Suppressor macrophage (primary cell): ENCODE measurements at places on chromosomes 3 and 15.

GRCh38 chr3:21991061-21991460 lies 240.1 kb upstream of the ZNF385D start:
- no peak for DNase-seq

- DNase-seq, result no peak
Measured at GRCh38 chr3:140347151-140347550, 330.7 kb upstream of the TRIM42 start.

DNA sequence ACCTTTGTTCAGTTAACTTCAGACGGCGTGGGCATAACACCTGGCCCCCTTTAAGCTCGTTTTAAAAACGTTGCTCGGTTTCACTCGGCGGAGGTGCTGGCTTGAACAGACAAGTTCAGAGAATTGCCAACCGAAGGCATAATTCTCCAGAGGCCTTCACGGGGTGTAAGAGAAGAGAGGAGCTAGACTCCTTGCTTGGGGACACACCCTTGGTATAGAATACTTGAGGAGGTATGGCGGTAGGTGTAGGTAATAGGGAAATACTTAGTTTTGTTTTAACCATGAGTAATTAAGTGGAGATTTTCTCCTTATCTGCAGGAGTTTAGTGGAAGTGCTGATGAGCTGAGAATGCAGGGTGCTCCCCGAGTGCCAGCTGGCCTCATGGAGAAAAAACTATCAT lies 921 bp downstream of the FBXL2 start:
- no peak for DNase-seq

GRCh38 chr15:41161336-41161735 lies 45.3 kb upstream of the INO80 start:
- DNase-seq, result no peak

DNA sequence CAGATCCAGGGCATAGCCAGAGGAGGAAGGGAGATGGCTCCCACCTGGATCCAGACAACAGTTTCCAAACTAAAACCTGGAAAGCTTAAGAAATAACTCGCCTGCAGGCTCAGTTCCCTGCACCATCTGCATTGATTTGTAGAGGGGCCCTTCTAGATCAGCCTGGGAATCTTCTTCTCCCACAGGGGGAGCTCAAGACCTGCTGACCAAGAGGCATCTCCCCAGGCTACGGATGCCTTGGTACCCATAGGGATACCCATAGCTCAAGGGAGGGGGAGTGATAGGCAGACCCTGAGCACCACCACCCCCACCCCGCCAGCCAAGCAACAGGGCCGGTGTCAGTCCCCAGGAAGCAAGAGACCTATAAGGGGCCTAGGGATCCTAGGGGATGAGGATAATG lies 28.0 kb upstream of the DCLK3 start:
- no peak for DNase-seq

- no peak for DNase-seq
Measured at GRCh38 chr3:162701211-162701610, 1204.6 kb downstream of the OTOL1 start.

- DNase-seq, result no peak
Measured at GRCh38 chr15:59596640-59597039, 14.9 kb upstream of the GCNT3 start.

DNA sequence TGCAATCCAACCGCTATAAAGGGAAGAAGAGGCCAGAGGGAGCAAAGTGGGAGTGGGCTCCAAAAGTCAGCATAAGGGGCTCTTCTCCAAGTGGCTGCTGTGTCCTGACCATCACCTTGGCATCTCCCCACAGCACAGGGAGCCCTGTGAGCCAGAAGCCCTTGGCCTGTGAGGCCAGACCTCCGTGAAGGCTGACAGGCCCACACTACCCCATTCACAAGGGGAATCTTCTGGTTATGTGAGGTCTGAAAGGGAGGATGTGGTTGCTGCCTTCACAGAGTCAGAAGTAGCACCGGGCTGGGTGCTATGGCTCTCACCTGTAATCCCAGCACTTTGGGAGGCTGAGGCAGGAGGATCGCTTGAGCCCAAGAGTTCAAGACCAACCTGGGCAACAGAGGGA lies 2.6 kb upstream of the ULK3 start:
- no peak for DNase-seq

DNA sequence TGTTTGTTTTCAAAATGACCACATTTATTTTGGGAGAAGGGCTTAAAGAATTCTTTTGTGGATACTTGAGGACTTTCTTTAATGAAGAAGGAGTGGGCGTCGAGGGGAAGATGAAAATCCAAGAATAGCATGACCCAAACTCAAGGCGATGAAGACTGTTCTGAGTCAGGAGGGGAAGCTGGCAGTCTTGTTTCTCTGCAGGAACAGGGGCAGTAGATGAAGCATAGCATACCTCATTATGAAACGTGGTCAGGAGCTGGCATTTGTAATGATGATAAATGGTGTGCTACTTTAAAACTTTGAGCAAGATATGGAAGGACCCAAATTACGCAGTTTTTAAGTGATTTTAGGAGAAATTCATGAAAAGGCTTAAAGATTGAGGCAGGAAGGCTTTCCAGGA lies 549.0 kb downstream of the IGSF11 start:
- no peak for DNase-seq
